ENCODE measurements at places on chromosomes 5 and 9.
A peak's percentile ranks its signal among the peaks of the same experiment; 100 is the strongest.

DNA sequence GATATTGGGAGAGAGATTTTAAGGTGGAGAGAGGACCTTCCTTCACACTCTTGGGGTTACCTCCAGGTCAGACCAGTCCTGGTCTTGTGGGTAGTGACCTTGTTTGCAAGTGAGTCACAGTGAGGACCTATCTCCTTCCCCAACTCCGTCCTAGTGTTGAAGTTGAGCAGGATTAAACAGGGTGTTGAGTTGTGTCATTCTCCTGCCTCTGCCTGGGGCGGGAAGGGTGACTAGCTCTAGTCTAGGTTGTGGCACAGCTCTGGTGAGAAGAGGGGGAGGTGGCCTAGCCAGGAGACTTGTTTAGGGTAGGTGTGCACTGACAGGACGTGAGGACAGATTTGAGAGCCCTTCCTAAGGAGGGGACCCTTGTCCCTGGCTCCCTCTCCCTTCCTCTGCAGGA is 119.6 kb upstream of the PITX1 start:
- DNase-seq = no peak

DNA sequence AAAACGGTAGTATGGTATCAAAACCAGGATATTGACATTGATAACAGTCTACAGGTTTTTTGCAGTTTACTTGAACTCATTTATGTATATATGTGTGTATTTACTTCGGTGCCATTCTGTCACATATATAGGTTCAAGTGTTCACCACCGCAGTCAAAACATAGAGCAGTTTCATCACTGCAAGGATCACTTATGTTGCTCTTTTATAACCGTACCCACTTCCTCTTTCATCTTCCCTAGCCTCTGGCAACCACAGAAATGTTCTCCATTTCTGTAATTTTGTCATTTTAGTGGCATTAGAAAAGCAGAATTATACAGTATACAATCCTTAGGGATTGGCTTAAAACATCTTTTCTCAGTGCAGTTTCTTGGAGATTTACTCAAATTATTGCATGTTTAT is 90.3 kb downstream of the SH3GL2 start:
- DNase-seq = no peak

GRCh38 chr5:129155876-129156275 is 61.3 kb downstream of the ISOC1 start:
- no peak for DNase-seq

DNA sequence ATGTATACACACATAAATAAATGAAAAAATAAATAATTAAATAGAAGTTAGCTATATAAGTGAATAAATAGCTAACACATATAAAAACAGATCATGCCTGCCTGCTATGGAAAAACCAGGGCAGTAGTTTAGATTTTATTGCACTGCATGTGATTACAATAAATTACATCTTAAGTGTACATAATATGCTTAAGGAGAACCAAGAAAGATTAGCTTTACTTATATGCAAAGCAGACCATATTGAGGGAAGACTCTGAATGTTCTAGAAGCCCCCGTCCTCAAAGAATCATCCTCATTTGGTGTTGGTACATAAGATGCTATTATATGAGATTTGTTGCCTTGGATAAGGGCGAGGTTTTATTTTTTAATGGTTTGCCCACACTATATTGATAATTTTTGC is 5.9 kb upstream of the CTXN3 start:
- no peak for DNase-seq

DNA sequence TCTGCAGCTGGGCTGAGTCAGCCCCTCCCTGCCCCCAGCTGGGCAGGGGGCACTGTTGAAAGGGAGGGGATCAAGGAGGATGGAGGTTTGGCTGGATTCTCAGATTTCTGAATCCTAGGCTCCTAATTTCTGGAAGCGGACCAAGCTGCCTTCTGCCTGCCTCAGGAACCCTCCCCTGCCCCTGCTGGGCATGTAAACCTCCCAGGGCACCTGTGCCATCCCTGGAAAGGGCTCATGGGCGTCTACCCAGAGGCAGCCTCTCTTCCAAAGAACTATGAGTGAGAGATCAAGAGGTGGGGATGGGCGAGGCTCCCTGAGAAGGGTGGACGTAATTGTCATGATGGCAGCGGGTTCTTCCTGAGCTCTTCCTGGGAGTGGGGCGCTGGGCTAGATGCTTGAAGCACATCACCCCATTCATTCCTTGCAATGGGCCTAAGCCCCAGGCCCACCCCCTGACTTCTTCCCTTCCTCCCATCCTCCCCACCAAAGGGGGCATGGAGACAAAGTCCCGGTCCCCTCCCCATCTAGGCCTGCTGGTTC is 21.6 kb downstream of the CSF1R start:
- DNase-seq = no peak

- no peak for DNase-seq
Measured at GRCh38 chr9:70554881-70555280, 140.4 kb upstream of the KLF9 start.

GRCh38 chr9:114181607-114182409 is 26.5 kb downstream of the COL27A1 start:
- DNase-seq = no peak

- no peak for DNase-seq
Measured at GRCh38 chr5:157559301-157559700, 16.3 kb downstream of the ADAM19 start.

- no peak for DNase-seq
Measured at GRCh38 chr5:126055348-126055729, 367.9 kb upstream of the GRAMD2B start.

DNA sequence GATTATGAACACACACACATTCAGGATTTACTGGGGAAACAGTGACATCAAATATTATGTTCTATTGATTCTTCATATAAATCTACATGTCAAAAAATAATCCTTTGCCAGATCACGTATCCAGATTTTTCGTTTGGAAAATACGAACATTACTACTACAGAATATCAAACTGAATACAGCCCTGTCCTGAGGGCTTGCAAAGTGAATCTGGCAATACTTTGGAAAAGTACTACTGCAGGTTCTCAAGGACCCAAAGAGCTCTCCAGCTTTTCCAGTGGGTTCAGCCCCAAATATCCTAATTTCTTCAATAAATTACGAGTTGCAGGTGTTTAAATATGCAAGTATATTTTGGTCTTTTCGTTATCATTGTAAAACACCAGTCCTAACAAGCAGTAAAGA is 411 bp upstream of the NDUFS4 start:
- no peak for DNase-seq

GRCh38 chr5:54524082-54524481 is 6.5 kb downstream of the SNX18 start:
- no peak for DNase-seq

DNA sequence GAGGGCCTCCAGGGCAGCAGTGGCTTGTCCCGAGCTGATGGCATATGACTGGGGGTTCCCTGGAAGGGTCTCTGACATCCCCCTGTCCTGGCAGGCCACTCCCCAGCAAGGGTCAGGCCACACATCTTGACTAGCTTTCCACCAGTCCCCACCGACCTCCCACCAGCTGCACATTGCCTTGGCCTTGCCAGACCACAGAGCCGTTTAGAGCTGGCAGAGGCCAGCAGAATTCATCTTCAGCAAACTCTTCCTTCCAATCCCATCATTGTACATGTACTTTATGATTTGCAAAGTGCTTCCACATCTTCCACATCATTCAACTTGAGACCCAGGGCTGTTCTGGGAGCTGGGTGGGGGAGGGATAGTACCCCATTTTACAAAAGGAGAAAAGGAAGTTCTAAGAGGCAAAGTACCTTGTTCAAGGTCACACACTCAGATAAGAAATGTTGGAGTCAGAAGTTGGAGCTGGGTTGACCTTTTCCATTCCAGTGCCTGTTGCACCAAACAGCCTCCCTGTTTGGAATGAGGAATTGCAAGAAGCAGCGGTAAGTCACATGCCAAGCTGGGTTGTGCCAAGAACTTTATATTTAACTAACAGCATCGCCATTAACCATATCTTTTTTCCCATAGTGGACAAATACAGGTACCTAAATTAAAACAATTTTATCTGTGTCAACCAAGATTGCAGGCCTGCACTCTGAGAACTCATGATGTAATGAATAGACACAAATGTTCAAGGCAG is 25.8 kb upstream of the COL15A1 start:
- DNase-seq = no peak

DNA sequence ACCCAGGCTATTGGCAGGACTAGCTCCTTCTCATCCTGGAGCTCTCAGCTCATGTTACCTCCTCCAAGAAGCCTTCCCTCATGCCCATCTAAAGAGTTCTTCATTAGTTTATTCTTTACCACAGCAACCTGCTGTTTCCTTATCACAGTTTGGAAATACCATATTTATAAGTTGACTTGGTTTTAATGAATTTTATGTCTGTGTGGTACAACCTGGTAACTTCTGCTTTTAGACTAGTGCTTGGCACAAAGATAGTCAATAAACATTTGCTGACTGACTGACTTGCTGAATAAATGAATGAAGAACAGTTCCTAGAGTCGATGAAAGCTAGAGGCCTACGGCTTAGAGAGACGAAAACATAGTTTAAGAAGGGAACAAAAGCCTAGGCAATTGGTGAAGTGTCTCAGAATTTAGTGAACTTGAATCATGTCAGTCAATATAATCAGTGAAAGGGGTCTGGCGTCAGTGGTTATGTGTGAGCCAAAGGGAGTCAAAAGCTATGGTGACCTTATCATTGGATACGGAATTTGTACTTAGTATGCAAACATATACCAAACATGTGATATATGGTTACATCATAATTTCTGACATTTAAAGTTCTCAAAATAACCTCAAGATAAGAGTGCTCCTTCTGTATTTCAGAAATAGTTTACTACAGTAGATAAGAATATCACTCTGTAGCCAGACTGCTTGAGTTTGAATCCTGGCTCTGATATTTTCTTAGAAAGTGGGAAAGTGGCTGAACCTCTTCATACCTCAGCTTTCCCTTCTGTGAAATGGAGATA is 239.5 kb downstream of the MCTP1 start:
- DNase-seq = no peak

- no peak for DNase-seq
Measured at GRCh38 chr5:141963701-141964100, 5.2 kb upstream of the RNF14 start.

DNA sequence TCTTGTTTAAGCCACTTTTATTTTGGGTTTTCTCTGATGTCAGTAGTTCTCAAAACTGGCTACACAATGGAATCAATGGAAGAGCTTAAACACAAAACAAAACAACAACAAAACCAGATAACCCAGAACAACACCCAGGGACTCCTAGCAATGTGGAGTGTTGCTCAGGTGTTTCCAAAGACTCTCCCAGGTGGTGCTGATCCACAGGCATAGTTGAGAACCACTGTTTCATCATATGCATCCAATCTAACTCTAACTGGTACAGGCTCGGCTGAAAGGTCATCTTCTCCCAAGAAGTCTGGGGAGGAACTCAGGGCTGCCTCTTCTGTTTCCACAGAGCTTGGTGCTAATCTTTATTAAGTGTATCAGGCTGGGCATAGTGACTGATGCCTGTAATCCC is 5.4 kb upstream of the ALDH1B1 start:
- no peak for DNase-seq

GRCh38 chr9:86854898-86855523 is 92.3 kb downstream of the GAS1 start:
- no peak for DNase-seq

DNA sequence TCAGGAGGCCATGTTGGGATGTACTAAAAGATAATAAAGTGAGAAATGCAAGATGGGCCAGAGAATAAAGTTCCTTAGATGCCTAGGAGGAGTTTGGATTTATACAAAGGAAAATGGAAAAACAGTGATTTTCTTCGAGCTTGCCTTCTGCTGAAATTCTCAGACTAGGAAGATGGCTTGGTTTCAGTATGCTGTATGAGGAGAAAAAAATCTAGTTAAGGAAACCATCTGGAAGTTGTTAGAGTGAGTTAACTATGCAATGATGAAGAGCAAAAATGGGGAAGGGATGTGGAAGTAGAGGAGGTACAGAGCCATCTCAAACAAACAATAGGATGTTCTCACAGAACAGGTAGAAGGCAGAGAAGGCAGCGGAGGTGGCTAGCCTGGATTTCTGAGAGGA is 162.9 kb upstream of the FTMT start:
- DNase-seq = no peak

DNA sequence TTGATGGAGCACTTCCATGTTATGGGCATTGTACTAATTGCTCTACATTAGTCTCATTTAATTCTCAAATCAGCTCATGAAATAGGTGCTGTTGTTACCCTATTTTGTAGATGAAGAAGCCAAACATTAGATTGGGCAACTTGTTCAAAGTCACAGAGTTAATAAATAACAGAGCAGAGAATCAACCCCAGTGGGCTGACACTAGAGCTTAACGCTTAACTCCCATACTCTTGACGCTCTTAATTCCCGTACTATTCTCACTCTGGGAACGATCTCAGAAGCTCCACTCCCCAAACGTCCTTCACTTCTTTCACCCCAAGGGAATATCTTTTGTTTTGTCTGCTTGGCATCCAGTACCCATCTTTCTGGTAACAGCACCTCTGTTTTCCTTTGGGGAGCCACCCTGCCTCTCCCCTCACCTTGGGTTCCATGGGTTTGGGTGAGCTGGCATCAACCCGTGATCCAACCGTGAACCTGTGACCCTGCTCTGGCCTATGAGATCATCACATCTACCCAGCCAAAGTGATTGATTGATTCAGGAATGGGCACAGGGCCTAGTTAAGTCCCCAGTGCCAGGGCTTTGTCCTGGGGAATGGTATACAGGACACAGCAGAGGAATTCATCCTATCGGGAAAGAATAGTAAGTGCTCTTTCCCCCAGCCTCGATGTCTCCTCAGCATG is 169.2 kb downstream of the NR3C1 start:
- DNase-seq = no peak

- no peak for DNase-seq
Measured at GRCh38 chr5:68332080-68332451, 116.5 kb downstream of the PIK3R1 start.

GRCh38 chr5:15693382-15693728 is 193.4 kb downstream of the FBXL7 start:
- DNase-seq = no peak

DNA sequence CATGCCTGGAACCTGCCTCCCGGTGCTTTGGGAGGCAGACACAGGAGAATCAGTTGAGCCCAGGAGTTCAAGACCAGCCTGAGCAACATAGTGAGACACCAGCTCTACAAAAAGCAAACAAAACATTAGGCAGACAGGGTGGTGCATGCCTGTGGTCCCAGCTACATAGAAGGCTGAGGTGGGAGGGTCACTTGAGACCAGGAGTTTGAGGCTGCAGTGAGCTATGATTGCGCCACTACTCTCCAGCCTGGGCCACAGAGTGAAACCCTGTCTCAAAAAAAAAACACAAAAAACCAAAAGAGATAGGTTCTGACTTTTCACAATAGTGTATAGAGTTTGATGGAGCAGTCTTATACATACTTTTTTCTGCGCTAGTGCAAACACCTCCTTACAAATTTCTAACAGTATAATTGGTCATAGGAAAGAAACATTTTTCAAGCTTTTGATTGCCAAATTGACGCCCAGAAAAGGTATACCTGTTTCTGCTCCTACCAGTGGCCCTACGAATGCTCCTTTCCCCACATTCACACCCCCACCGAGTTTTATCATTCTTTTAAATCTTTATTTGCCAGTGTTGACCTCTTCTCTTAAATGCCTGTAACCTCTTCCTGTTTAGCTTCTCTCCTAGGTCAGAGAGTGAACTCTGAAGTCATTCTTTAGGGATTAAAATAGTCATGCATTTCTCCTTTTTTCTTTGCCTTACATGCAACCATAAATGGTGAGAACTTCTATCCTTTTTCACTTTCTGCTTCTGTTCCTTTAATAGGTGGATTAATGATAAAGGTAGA is 7.5 kb downstream of the DOCK8 start:
- DNase-seq = peak; percentile 52

- no peak for DNase-seq
Measured at GRCh38 chr5:141692533-141692888, 10.5 kb upstream of the ARAP3 start.

GRCh38 chr9:131678499-131679111 is 61.3 kb downstream of the RAPGEF1 start:
- DNase-seq = peak; percentile 84

Measured in bone marrow (tissue), 2 donors.